ENCODE measurements at places on chromosomes 3 and 15. TPM values are rescaled to one million over a fixed set of nuclear protein-coding genes. Genes with fewer than 3 reads are reported as not detected.

The GOLGA6B gene
- 0.09 TPM for total RNA-seq

The PCCB gene
- 26.8 TPM for total RNA-seq

The ARPP19 gene
- total RNA-seq = 117 TPM

The CHRFAM7A gene
- total RNA-seq = 4.9 TPM

The SH3BP5 gene
- 19.0 TPM for total RNA-seq

The ITIH1 gene
- not detected for total RNA-seq

The MITF gene
- 8.5 TPM for total RNA-seq

The RTP1 gene
- total RNA-seq = not detected

The IGSF11 gene
- total RNA-seq = 4.8 TPM

The LRRC2 gene
- total RNA-seq = not detected

The PCSK6 gene
- total RNA-seq = 11.9 TPM

The NDUFB5 gene
- 51.9 TPM for total RNA-seq

The FGF12 gene
- total RNA-seq = 0.38 TPM

The GSK3B gene
- total RNA-seq = 29.5 TPM

The SCAMP2 gene
- 60.9 TPM for total RNA-seq

The CCR8 gene
- total RNA-seq = not detected

The GOLGA8S gene
- 0.18 TPM for total RNA-seq

The C3orf22 gene
- not detected for total RNA-seq

The ACSBG1 gene
- total RNA-seq = 0.20 TPM

The CCNB2 gene
- total RNA-seq = 107 TPM

The TPRG1 gene
- total RNA-seq = 0.28 TPM

The CACNA2D3 gene
- total RNA-seq = 0.05 TPM

The TM4SF18 gene
- total RNA-seq = 44.7 TPM

The CELSR3 gene
- 4.4 TPM for total RNA-seq

The CLDN16 gene
- total RNA-seq = 0.06 TPM

All from A549 treated with DMSO at 1 μM for 4 hours (cell line).